ENCODE measurements at places on chromosomes 4 and X. TPM values are rescaled to one million over a fixed set of nuclear protein-coding genes. Genes with fewer than 3 reads are reported as not detected.

DNA sequence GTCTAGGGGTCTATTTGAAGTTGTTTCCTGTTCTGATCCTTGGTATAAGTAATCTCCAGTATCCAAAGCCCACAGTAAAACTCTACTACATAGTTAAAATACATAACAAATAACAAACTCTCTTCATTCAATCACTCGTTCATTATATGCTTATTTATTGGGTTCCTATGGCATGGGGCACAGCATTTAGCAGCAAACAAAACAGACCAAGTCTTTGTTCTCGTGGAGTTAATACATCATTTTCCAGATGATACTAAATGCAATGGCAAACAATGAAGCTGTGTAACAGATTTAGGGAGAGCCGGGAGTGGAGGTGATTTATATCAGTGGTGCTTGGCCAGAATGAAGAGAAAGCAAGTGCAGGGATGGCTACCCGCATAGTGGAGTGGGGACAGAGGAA is 36.6 kb upstream of the SPARCL1 start:
- DNase-seq: no peak

DNA sequence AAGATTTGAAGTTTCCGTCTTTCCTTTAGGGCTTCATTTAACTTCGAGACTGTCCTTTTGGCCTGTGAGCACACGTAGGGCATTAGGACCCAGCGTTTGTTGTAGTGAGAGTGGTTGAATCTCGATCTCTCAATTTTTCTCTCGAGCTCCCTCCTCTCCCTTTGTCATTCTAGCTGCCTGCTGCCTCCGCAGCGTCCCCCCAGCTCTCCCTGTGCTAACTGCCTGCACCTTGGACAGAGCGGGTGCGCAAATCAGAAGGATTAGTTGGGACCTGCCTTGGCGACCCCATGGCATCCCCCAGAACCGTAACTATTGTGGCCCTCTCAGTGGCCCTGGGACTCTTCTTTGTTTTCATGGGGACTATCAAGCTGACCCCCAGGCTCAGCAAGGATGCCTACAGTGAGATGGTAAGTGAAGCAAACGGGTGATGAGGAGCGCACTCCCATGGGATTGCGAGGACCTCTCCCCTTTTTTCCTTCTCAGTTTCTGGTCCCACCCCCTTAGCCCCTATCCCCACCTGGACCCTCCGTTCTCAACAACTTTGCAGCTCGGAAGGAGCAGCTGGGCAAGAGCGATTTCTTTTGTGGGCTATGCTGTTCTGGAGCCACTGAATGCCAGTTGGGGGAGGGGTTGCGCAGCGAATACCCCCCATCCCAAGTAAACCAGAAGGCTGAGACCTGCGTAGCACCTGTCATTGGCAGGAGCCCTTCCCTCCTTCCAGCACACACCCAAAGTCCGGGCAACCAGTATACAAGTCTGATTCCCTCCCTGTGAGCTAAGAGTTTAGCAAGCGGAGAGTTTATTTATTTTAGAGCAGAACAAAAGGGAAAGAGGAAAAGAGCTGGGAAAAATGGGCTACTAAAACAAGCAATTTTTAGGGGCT is at the start of gene TMEM35A:
Gene TMEM35A, plus strand, starts transcription at position 164 of the 883 bp plus-strand sequence. Its CDS starts 124 bp downstream, at position 288.
- DNase-seq: no peak

GRCh38 chr4:20337261-20337664 is 85.6 kb downstream of the SLIT2 start:
- DNase-seq: no peak

- DNase-seq: no peak
Observed at GRCh38 chr4:137892134-137892533, 350.0 kb downstream of the SLC7A11 start.

DNA sequence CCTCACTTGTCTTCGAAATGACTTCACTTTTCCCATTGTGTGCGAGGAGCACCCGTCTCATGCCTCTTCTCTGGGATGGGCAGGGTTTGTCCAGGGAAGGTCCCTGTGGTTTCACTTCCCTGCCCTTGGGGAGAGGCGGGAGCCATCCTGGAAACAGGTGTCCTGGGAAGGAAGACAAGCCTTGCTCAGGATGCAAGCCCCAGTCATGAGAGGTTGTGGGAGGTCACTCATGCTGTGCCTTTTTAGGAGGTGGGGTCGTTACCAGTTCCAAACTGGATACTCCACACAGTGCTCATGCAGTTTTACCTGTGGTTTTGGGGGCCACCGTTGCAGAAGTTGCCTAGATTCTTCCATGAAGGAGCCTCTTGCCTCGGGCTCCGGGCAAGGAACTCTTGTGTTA is 3.8 kb downstream of the RGS12 start:
- no peak for DNase-seq

GRCh38 chrX:112367065-112367464 is 284.5 kb upstream of the TRPC5 start:
- no peak for DNase-seq

- no peak for DNase-seq
Observed at GRCh38 chrX:13427441-13428052, 107.7 kb upstream of the ATXN3L start.

- DNase-seq: no peak
Observed at GRCh38 chr4:19329077-19329476, 922.6 kb upstream of the SLIT2 start.

DNA sequence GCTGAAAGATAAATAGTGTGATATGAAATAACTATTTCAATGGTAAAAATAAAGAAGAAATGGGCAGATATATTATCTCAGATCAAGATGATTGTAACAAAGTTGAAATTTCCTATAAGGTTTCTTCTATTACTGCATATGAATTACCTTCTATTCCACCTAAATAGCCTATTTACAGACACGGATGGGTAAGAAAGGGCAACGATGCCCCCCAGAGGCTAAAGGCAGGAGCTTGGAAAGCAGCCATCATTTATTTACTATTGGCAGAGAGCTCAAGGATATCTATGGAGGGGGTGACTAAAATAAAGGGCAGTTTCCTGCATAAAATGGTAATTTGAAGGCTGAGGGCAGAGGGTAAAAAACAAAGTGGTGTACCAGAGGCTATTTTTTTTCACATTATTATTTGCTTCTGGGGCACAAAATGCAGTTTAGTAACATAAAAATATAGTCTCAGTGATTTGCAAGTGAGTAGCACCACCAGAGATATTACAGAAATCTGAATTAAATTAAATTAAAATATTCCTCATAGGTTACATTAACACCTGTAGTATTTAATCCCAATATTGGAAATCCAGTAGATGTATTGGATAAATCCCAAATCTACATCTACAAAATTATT is 123.1 kb downstream of the BTC start:
- DNase-seq: no peak

GRCh38 chr4:116332508-116332907 is 752.9 kb downstream of the TRAM1L1 start:
- no peak for DNase-seq

- no peak for DNase-seq
Observed at GRCh38 chrX:80016182-80016581, 1.6 kb downstream of the TBX22 start.

DNA sequence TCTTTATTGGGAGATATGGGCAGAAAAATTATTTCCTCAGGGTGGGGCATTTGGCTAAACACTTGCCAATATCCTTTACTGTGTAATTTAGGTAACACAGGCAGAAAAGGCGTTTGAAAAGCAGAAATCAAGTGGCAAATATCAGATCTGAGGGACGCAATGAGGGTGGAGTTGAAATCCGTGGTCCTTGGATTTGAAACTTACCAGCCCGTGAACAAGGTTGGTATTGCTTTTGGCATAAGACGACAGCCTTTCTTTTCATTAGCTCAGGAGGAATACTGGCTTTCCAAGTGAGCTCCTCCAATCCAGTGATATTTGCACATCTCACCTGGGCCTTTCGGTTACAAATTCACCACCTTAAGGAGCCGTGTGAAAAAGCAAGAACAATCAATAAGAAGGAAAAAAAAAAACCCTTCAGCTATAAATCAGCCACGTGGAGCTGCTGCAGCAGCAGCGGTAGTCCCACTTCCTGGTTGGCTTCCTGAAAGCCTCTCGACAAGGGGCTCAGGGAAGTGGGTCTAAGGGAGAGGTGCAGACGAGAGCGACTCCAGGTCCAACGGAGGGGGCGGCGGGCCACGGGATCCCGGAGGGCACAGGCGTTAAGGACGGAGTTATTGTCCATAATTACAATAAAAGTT is 734 bp upstream of the GALNT7 start:
- no peak for DNase-seq

DNA sequence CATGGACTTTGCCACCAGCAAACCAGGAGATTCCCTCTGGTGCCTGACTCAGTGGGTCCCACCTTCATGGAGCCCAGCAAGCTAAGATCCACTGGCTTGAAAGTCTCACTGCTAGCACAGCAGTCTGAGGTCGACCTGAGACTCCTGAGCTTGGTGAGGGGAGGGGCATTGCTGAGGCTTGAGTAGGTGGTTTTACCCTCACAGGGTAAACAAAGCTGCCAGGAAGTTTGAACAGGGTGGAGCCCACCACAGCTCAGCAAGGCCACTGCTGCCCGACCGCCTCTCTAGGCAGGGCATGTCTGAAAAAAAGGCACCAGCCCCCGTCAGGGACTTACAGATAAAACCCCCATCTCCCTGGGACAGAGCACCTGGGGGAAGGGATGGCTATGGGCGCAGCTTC is 28.1 kb downstream of the FAM9A start:
- DNase-seq: no peak

Gene DIPK2B
- total RNA-seq: 21.2 TPM

All from uterus (tissue), 4 donors.